ENCODE measurements at places on chromosomes 3 and 15.
A peak's percentile ranks its signal among the peaks of the same experiment; 100 is the strongest.

- no peak for DNase-seq
These were observed 52.7 kb downstream of the VGLL4 start for GRCh38 chr3:11591002-11591355.

- DNase-seq: no peak
These were observed 3.6 kb downstream of the KLF13 start for GRCh38 chr15:31330111-31330785.

- DNase-seq: no peak
These were observed 56.9 kb upstream of the DPH6 start for GRCh38 chr15:35602836-35603235.

GRCh38 chr3:20673866-20674265 is 487.9 kb upstream of the SGO1 start:
- no peak for DNase-seq

GRCh38 chr15:34436956-34437442 is 609 bp downstream of the GOLGA8A start:
- peak; percentile 10 for DNase-seq

GRCh38 chr3:113620091-113620490 is 76.4 kb downstream of the USF3 start:
- no peak for DNase-seq

DNA sequence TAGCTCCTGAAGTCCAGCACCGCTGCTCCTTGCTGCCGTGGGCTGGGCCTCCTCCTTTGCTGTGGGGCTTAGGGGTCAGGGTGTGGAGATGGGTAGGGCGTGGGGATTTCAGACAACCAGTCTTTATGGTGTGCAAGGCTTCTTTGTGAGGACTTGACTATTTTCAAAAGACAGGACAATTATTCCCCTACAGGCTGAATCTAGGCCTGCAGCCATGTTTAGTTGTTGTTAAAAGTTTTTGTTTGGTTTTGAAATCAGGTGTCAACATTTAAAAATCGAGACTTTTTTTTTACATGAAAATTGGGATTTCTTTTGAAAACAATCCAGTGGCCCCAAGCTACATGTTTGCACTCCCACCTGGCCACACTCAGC is 10.6 kb downstream of the RPL32 start:
- no peak for DNase-seq

- DNase-seq: no peak
These were observed 98.0 kb upstream of the LIMD1 start for GRCh38 chr3:45496555-45496954.

DNA sequence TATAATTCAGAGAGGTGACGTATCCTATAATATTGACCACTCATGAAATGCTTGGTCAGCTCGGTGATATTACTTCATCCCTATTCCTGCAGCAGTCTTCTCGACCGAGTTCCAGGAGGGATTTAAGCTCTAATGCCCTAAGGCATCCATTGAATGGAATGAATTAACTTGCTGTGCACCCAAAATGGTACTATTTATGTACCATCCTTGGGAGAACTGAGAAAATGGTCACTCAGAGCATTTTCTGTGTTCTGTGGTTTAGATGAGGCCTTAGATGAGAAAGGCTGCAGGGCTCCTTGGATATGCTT is 638 bp downstream of the BLOC1S6 start:
- no peak for DNase-seq

GRCh38 chr3:70811880-70812279 is 499.4 kb upstream of the MDFIC2 start:
- DNase-seq: no peak

- DNase-seq: no peak
These were observed 78.1 kb downstream of the ATP10A start for GRCh38 chr15:25784876-25785640.

DNA sequence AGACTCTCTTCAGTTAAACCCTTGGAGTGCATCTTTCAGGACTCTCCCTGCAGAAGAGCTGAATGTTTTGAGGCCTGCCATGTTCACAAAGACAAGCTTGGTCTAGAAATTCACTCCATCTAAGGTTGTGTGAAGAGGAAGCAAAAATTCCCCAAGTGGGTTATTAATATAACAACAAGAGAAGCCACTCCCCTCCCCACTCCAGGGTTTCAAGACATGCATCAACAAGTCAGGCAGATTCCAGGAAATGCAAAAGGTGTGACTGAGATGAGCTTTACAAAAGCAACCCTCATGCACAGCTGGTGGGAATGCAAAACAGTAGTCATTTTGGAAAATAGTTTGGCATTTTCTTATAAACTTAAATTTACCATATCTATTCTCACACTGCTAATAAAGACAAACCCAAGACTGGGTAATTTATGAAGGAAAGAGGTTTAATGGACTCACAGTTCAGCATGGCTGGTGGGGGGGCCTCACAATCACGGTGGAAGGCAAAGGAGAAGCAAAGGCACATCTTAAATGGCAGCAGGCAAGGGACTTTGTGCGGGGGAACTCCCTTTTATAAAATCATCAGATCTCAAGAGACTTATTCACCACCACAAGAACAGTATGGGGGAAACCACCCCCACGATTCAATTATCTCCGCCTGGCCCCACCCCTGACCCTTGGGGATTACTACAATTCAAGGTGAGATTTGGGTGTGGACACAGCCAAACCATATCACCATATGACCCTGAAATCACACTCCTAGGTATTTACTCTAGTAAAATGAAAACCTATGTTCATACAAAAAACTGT is 31.3 kb downstream of the TARS3 start:
- no peak for DNase-seq

DNA sequence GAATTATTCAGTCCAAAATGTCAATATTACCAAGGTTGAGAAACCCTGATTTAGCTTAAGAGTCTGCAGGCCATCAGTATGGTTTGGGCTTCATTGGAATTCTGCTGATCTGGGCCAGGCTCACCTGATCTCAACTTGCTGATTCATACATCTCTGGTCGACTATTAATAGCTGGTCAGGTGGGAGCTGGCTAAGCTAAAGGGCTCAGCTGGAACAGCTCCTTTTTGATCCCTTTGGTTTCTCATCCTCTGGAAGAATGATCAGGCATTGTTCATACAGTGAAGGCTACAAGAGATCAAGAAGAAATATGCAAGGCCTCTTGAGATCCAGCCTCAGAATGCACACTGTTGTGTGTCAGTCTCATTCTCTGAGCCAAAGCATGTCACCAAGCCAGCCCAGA is 123.3 kb upstream of the MME start:
- no peak for DNase-seq
